ENCODE measurements at places on chromosomes 1 and 21.
A peak's percentile ranks its signal among the peaks of the same experiment; 100 is the strongest.

DNA sequence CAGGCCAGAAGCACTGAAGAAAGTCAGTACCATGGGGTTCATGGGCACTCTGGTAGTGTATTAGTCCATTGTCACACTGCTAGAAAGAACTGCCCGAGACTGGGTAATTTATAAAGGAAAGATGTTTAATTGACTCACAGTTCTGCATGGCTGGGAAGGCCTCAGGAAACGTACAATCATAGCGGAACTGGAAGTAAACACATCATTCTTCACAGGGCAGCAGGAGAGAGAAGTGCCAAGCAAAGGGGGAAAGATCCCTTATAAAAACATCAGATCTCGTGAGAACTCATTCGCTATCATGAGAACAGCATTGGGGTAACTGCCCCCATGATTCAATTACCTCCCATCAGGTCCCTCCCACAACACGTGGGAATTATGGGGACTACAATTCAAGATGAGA lies 20.2 kb upstream of the ROR1 start:
- no peak for DNase-seq

DNA sequence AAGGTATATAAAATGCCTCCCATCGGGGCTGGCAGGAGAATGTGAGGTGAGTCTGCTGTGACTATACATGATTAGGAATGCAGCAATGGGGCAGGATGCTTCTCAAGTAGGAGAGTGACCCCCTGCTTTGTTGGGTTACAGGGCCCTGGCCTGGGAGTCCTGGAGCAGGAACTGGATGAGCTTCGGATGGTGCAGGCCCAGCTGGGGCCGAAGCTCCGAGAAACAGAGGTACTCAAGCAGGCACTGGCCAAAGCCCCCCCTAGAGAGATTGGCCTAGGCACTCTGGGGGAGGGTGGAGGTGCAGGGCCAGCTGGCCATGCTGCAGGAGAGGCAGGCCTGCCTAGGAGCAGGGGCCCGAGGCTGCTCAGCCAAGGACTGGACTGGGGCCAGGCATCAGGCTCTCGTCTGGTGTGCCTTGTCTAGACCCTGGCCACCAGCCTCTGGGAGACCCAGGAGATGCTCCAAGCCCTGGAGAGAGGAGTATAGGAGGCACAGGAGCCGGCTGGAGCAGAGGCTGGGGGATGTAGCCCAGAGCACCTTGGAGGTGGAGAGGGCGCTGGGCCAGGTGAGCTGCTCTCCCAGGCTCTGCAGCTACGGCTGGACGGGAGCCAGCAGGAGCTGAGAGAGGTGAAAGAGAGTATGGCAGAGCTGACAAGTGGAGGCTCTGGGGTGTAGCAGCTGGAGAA lies 32.8 kb upstream of the PKP1 start:
- DNase-seq: peak; percentile 70

DNA sequence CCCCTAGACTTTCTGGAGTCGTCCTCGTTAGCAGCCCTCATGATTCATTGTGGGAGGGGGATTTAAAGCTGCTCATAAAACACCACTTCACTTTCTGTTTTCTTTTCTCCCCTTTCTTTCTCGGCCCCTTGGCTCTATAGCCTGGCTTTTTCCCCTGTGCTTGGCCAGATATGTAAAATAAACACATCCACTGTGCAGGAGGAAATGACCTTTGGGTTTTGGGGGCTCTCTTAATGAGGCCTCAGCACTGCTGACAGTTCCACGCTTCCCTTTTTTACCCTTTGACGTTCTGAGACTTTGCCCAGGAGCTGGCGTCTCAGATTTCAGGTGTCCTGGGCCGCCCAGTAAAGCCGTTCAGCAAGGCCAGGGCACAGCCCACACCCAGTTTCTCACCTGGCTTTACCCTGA lies 65.7 kb downstream of the RUNX3 start:
- DNase-seq: no peak

- DNase-seq: no peak
Measured at GRCh38 chr1:165577707-165578106, 33.9 kb downstream of the LRRC52 start.

- DNase-seq: peak; percentile 98
Measured at GRCh38 chr1:2208309-2209239, 14.0 kb upstream of the FAAP20 start.

DNA sequence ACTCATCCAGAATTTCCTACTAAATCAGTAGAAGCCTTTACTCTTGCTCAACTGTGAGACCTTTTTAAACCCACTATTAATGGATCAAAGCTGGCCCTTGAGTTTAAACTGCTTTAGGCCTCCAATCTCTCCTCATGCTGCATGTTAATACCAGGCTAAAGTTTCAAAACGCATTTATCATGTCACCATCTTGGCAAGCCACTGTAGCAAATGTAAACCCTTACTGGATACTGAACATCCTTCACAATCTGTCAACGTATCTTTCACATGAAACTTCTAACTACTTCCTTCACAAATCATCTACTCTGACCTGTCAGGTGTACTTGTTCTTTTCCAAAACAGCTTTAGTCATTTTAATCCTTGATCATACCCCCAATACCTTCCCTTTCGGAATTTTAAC lies 3.0 kb downstream of the PAXBP1 start:
- no peak for DNase-seq

- DNase-seq: no peak
Measured at GRCh38 chr1:78079580-78079979, 33.8 kb downstream of the GIPC2 start.

- no peak for DNase-seq
Measured at GRCh38 chr1:84619383-84620102, 45.3 kb upstream of the CTBS start.

GRCh38 chr1:185427264-185427663 lies 110.2 kb upstream of the IVNS1ABP start:
- no peak for DNase-seq

DNA sequence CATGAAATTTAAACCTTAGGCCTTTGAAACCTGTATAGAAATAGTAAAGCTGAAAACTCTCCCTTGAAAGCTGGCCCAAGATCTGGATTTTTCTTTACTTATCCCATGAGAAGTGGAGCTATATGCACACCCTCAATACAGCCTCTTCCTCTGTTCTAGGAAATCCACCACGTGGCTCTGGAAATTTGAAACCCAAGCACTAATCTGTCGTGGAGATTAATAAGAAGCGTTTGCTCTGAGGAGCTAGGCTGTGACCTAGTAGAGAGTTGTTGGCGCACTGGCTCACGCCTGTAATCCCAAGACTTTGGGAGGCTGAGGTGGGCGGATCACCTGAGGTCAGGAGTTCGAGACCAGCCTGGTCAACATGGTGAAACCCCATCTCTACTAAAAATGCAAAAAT lies 291.3 kb upstream of the PLXNA2 start:
- no peak for DNase-seq

GRCh38 chr1:11492235-11492634 lies 13.3 kb downstream of the DISP3 start:
- DNase-seq: no peak

DNA sequence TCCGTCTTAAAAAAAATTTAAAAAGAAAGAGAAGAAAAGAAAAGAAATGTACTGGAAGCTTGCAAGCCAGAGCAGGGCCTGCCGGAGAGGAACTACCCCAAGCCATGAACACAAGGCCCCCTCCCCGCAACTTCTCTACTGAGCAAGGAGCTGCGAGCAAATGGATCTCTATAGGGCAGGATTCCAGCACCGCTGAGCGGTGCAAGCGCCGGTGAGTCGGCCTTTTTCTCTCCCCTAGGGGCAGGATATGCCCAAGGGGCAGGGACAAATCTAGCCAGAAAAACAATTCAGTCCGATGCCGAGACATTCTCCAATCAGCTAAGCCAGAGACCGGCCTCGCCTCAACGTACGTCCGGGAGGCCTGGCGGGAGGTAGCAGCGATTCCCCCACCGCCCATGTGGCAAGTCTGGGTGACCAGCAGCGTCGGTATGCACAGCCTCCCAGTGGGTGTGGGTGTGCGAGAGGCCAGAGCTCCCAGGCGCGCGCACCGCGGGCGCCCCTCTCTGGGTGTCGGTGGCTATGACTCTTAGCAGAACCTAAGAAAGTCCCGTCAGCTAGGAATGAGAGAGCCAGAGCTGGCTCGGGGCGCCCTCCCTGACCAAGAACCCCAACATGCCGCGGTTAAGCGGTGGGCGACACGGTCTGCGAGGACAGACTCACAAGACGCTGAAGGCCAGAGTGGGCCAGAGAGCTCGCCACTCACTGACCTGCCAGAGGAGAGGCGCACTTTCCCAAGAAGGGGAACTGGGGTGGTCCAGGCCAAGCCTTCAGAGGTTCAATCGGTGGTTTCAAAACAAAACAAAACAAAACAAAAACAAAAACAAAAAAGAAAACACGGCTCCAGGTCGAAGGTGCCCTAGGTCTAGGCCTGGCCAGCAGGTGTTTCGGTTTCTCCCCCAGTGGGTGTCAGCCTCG lies 1.9 kb downstream of the CSMD2 start:
- DNase-seq: no peak

GRCh38 chr1:184409011-184409410 lies 22.2 kb downstream of the C1orf21 start:
- DNase-seq: no peak

DNA sequence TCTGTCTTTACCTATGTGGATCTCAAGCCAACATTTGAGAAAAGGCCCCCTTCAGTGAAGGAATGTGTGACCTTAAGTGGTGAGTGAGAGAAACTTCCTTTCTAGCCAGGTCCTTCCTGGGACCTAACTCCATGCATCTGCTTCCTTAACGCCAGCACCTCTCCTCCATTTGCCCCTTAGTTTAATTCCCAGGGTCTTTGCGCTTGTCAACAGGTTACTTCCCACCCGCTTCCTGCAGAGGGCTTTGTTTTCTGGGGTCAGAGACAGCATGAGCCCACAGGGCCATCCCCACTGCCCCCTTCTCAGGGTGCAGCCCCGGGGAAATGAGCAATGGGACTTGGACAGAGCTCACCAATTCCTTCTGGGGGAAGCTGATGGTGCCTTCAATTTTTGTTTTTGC lies 54.8 kb downstream of the EVA1C start:
- DNase-seq: no peak

DNA sequence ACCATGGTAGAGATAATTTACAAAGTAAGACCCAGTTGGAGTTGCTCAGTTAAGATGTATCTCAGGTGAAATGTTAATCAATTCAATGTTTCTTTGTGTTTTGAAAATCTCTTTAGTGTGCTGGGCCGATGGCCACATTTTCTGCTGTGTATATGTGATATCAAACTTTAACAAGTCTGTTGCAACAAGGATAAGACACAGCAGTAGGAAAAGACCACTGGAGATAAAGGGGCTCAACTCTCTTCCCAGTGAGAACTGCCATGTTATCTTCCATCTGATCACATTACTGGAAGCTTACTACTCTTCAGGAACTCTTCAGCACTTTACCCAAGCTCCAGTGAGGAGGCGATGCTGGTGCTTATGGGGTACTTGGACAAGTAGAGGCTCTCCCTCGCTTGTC lies 227.7 kb downstream of the NFIA start:
- DNase-seq: no peak

DNA sequence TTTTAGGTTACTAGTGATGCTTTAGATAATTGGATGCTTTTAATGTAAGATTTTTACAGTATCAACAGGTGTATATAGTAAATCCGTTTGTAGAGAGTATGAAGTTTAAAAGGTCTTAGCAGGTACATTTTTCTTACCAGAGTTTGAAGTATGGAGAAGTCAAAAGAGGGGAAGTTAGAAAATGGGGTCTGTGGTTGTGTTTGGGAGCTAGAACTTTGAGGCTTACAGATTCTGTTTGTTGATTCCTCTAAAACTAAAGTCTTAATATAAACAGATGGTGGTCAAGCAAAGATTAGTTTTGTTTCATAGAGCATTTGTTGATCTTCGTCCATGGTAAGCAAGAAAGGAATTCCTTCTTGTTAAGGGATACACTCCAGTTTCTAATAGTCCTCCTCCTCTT lies 35.8 kb downstream of the CDC42 start:
- no peak for DNase-seq

- DNase-seq: no peak
Measured at GRCh38 chr21:43370888-43371570, 55.9 kb downstream of the SIK1 start.

DNA sequence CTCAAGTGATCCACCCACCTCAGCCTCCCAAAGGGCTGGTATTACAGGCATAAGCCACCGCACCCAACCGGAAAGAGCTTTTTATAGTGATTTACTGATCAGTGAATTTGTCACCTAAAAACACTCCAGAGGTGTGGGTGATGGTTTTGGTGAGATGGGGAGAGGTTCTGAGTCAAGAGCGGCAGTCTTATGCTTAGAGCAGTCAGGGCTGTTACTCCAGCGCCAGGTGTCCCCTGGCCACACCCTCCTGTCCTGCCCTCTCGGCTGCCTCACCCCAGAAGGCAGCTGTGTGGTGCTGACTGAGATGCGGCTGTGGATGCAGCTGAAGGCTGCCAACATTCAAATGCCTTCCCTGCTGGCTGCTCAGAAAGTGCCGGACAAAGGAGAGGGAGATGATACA lies 94.5 kb upstream of the LPGAT1 start:
- DNase-seq: no peak

- peak; percentile 38 for DNase-seq
Measured at GRCh38 chr1:33615546-33615945, 143.1 kb downstream of the ZSCAN20 start.
